Calu3 (cell line): ENCODE measurements at places on chromosomes 7 and 10. TPM values are rescaled to one million over a fixed set of nuclear protein-coding genes. Genes with fewer than 3 reads are reported as not detected.

GRID2IP gene
- 1.2 and 1.4 TPM in 2 replicates for total RNA-seq

NEURL1 gene
- 0.22 TPM in 1 of 2 replicates, not detected in the other for total RNA-seq

GRCh38 chr10:129865960-129866359 lies 98.1 kb downstream of the EBF3 start:
- no peaks in the 10 kb centered on the region for H3K4me1 ChIP-seq
- H3K4me3 ChIP-seq, result no peak overlapping the region

DNA sequence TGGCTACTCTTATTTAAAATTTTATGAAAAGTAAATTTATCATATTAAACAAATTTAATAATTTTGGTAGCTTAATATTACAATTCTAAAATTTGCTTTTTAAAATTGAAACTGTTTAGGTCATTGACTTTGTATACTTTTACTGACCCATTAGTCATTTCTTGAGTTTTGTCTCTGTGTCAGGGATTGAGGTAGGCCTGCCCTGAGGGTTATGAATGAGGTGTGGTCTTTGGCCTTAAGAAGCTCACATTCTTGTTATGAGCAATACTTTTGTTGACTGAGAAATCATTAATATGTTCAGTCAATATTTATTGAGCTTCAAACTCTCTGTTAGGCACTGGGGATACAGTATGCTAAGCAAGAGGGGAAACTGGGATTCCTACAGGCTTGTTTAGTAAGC lies 47.0 kb upstream of the RPA3 start:
- peaks cover 49% of the 10 kb centered on the region for H3K4me1 ChIP-seq
- DNase-seq, result peak; percentile 45
- H3K27me3 ChIP-seq, result no peaks in the 10 kb centered on the region
- H3K4me3 ChIP-seq, result no peak overlapping the region

- H3K4me3 ChIP-seq, result no peak overlapping the region
- DNase-seq, result no peak
- no peaks in the 10 kb centered on the region for H3K4me1 ChIP-seq
- no peak overlapping the region for H3K27ac ChIP-seq
These were observed 28.4 kb downstream of the MKI67 start for GRCh38 chr10:128097783-128098182.

DNA sequence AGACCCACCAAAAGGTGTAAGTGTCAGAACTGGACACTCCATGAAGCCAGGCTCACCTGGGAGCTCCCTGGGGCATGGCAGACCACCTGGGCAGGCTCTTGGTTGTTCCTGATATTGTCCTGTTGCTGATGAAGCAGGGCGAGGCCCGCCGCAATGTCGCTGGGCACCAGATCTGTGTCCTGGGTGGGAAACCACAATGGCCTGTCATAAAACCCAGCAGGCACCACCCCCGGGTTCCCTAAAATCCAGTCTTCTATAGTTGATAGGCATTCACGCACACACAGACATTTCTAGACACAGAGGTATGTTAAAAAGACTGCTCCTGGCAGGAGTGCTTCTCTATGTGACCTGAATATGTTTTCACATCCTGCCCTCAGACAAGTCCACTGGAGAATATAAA lies 15.0 kb downstream of the DAGLB start:
- peaks cover 67% of the 10 kb centered on the region for H3K36me3 ChIP-seq
- DNase-seq, result no peak
- no peaks in the 10 kb centered on the region for H3K27me3 ChIP-seq
- H3K4me1 ChIP-seq, result peaks cover 27% of the 10 kb centered on the region
- H3K27ac ChIP-seq, result no peak overlapping the region

GRCh38 chr7:12565873-12566272 lies 4.6 kb upstream of the SCIN start:
- H3K36me3 ChIP-seq, result peaks cover 11% of the 10 kb centered on the region
- no peak overlapping the region for H3K4me3 ChIP-seq
- peaks cover 10% of the 10 kb centered on the region for H3K4me1 ChIP-seq
